ENCODE measurements at places on chromosomes 1 and 21.

- peak; percentile 71 for DNase-seq
Observed at GRCh38 chr1:154955718-154956543, at the start of gene PBXIP1. TSS of gene PBXIP1 (minus strand) at chr1:154956099. CDS start at chr1:154953721, 2,378 bp downstream.

DNA sequence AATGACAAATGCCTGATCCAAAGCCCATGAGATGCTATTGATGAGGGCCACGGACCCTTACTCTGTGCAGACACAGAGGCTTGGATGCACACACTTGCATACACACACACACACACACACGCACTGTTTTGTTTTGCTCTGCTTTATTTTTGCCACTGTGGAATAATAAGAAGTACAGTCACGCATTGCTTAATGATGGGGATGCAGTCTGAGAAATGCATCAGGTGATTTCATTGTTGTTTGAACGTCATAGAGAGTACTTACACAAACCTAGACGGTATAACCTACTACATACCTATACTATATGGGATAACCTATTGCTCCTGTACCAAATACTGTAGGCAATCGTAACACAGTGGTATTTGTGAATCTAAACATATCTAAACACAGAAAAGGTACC lies 104.4 kb downstream of the RHOU start:
- no peak for DNase-seq

DNA sequence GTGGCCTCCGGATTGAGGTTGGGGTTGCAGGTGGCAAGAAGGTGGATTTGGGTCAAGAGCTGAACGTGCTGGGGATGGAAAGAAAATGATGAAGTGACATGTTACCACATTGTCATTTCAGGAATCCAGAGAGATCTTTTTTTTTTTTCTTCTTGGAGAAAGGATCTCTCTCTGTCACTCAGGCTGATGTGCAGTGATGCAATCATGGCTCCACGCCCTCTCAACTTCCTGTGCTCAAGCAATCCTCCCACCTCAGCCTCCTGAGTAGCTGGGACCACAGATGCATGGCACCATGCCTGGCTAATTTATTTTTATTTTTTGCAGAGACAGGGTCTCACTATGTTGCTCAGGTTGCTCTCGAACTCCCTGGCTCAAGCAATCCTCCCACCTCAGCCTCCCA lies 80.6 kb downstream of the GON4L start:
- DNase-seq: no peak

DNA sequence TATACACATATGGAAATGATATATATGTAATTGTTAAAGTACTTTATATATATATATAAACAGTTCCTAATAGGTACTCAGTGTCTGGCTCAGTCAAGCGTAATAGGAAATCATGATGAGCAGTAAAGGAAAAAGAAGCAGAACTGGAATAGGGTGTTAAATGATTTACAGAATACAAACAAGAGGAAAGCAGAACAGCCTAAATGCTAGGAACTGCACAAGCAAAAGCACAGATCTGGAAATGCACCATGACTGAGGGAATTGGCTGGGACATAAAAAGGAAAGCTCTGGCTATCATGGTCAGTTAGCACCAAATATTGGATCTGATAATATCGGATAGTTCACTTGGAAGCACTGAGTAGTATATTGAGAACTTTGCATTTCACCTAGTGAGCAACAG lies 51.8 kb downstream of the SLC44A5 start:
- DNase-seq: no peak

DNA sequence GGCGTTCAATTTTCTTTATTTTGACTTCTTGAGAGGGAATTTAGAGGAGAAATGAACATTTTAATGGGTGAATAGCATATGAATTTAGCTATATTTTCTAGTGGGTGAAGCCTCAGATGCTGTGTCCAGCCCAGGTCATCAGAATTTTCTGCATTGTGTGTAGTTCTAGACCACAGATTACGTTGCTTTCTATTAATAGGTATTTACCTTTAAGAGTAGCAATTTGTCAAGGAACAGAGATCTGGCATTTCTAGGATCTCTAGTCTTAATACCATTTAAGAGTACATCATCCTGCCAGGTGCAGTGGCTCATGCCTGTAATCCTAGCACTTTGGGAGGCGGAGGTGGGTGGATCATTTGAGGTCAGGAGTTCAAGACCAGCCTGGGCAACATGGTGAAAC lies 20.7 kb downstream of the TDRD5 start:
- no peak for DNase-seq

GRCh38 chr1:20211511-20211931 lies 25.2 kb upstream of the PLA2G2C start:
- DNase-seq: no peak

DNA sequence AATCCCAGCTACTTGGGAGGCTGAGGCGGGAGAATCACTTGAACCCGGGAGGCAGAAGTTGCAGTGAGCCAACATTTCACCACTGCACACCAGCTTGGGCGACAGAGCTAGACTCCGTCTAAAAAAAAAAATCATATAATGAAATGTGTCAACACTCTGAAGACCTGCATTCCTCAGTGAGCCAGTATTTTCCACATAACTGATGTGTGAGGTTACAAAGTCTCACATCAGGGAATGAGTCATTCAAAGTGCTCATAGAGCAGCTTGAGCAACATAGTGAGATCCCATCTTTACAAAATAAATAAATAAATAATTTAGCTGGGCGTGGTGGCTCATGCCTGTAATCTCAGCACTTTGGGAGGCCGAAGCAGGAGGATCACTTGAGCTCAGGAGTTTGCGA lies 65.5 kb downstream of the CASZ1 start:
- DNase-seq: no peak

DNA sequence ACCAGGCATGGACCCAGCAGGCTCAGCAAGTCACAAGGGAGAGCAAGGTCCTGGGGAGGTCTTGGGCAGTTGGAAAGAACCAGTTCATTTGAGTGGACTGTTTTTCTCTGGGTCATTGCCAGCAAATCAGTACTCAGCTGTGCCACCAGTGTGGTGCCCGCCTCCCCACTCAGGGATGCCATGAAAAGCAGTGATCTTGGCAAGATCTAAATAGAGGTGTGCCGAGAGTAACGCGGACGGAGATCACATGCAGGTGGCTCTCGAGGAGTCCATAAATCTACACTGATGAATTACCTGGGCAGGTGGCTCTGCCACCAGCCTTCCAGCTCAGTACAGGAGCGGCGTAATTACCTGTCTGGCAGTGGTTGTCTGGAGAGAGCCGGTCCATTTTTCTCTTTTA lies 642.2 kb downstream of the PTPRU start:
- DNase-seq: no peak

- DNase-seq: no peak
Observed at GRCh38 chr1:1021920-1022259, 2.0 kb downstream of the AGRN start.

- DNase-seq: no peak
Observed at GRCh38 chr1:45721207-45721606, 29.2 kb downstream of the IPP start.

DNA sequence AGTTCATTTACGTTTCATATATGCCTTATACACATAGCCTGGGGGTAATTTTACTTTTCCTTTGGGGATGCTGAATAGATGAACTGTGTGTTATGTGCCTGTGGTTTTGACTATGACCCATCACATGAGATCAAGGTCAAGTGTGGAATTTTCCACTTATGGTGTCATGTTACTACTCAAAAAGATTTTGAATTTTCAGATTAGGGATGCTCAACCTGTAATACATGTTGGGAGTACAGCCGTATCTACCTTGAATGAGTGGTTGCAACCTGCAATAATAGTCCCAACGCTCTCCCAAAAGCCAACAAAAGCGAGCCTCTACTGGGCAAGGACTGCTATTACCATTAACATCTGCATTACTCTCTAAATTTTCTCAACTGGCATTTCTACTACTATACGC lies 68.5 kb upstream of the SDC3 start:
- DNase-seq: no peak

DNA sequence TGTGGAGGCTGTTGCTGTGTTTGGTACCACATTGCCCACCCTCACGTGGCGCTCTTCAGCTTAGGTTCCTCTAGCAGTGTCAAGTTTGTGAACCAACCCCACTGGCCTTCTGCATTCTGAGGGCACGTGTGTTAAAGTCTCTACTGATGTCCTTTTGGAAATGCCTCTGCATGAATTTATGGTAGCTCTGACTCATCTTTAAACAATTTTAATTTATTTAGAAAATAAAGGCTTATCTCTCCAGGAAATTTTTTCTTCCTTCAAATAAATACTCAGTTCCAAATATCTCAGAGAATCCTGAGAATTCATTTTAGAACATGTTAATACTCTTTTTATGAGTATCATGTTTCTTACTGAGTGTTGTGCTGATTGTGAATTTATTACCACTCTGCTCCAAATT lies 5.5 kb downstream of the CD1D start:
- no peak for DNase-seq

DNA sequence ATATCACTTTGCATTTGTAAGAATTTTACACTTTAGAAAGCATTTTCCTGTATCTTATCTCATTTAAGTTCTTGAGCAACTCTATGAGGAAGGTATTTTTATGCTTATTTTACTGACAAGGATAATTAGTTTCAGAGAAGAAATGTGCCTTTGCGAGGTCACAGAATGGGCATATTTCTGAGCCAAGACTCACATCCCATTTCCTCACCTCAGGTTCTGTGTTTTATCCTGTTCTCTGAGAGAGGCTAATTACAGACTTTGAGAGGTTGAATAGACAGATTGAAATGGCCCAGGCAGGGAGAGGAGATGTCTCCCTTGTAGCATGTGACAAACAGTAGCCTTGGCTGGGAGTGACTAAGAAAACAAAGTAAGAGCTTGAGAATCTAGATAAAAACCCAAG lies 39.1 kb upstream of the ZC3H11B start:
- no peak for DNase-seq

DNA sequence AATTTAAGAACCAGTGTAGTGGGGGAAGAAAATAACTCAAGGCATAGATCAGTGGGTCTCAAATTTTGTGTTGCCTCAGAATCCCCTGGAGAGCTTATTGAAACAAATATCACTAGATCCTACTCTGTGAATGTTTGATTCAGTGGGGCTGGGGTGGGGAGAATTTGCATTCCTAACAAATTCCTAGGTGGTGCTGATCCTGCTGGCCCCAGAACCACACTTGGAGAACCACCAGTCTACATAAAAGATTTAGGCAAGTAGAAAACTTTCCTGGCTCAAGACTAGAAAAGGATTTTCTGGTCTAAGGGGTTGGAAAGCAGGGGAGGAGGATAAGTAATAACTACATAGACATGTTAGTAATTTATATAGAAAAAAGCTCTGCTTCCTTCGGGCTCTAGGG lies 34.1 kb upstream of the C1orf21 start:
- no peak for DNase-seq

GRCh38 chr1:6033986-6034749 lies 11.5 kb upstream of the KCNAB2 start:
- DNase-seq: no peak

- no peak for DNase-seq
Observed at GRCh38 chr1:22806584-22806983, 95.9 kb downstream of the EPHB2 start.

DNA sequence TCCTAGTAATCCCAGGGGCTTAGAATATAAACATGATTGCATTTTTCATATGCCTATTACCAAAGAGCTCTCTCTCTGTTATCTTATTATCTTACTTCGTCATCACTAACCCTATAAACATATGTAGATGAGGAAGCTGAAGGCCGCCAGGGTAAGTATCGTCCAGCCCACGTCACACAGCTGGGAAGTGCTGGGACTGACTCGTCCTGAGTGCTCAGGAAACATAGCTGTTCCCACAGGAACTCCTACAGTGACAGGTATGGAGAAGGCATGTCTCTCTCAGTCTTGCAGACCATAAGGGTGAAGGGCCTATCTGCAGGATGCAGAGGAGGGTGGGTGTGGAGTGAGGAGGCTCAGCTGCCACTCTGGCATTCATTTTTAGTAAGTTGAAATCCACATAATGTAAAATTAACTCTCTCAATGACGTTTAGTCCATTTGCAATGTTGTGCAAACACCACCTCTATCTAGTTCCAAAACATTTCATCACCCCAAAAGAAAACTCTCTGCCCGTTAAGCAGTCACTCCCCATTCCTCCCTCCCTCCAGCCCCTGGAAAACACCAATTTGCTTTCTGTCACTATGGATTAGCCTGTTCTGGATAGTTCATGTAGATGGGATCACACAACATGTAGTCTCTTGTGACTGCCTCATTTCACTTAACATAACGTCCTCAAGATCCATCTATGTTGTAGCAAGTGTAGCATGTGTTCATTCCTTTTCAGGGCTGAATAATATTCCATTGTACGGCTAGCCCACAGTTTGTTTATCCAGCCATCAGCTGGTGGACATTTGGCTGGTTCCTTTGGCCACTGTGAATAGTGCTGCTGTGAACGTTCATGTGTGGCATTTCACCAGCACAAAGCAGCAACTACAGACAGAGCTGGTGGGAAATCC lies 68.3 kb downstream of the TCP10L start:
- DNase-seq: no peak

GRCh38 chr1:2556678-2557481 lies 709 bp downstream of the TNFRSF14 start:
- DNase-seq: no peak

DNA sequence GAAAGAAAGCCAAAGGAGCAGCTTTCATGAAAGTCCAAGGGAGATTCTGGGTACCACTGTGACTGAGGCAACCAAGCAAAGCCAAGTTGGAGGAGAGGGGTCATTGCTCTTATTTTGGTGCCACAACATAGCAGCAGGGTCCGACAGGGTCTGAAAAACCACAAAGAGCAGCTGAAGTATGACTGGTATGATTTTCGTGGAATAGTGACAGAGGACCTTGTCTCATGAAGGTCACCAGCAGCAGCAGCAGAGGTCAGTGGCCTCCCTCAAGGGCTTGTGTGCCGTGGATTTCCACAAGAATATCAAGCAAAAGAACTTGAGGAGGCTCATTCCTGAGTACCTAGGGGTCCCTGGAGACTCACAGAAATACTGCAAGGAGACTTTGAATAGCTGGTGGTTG lies 160.9 kb upstream of the SYT6 start:
- DNase-seq: no peak

DNA sequence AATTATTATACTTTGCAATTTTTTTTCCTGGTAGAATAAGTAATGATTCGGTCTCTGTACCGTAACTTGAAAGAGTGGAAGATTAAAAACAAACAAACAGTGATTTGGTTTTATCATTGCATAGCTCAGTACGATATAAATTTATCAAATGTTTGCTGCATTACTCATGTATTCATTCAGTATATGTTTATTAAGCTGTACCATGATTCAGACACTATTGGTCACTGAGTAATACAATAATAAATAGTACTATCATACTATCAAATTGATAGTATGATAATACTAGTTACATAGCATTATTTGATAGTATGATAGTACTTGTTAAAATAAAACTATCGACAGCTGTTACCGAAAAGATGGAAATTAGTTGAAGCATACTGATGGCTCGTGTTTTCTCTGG lies 12.1 kb downstream of the CENPF start:
- no peak for DNase-seq

GRCh38 chr1:65459397-65459768 lies 38.9 kb downstream of the LEPR start:
- DNase-seq: no peak

- no peak for DNase-seq
Observed at GRCh38 chr1:25106352-25106751, 126.0 kb downstream of the SYF2 start.

GRCh38 chr21:21713651-21714180 lies 715.5 kb downstream of the NCAM2 start:
- no peak for DNase-seq

Data from activated CD4-positive, CD25-positive, alpha-beta regulatory T cell treated with anti-CD3 and anti-CD28 coated beads, Interleukin-2, amount 50 U/mL, for 16 hours (primary cell).